ENCODE measurements at places on chromosomes 3 and 15.

- DNase-seq = peak; percentile 50
These were observed 23.0 kb downstream of the TLNRD1 start for GRCh38 chr15:81023483-81024264.

DNA sequence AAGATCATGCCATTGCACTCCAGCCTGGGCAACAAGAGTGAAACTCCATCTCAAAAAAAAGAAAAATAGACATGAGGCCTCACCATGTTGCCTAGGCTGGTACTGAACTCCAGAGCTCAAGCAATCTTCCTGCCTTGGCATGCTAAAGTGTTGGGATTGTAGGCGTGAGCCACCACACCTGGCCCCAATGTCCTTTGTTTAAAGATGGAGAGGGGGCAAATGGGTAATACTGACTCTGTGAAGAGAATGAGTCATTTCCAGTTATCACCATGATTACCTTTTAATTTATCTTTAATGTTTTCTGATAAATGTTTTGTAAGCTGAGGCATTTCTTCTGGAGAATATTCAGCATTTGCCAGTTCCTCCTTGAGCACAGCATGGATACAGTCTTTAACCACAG lies 2.2 kb downstream of the DYNLT2B start:
- no peak for DNase-seq

DNA sequence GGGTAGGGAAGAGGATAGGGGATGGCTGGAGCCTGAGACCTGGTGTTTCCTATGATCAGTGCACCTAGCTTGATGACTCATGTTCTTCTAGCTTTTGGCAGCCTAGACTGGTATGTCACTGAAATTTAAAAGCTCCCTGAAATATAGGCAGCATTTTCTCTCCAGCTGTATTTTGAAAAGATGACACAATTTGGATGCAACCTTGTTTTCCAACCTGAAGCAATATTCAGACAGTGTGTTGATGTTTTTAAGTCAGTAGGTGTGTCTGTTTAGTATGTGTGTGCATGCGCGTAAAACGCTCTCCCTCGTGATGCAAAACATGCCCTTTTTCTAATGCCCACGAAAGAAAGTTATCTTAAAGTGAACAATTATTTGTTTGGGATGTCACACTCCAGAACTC lies 58.5 kb downstream of the RPL22L1 start:
- DNase-seq = no peak

DNA sequence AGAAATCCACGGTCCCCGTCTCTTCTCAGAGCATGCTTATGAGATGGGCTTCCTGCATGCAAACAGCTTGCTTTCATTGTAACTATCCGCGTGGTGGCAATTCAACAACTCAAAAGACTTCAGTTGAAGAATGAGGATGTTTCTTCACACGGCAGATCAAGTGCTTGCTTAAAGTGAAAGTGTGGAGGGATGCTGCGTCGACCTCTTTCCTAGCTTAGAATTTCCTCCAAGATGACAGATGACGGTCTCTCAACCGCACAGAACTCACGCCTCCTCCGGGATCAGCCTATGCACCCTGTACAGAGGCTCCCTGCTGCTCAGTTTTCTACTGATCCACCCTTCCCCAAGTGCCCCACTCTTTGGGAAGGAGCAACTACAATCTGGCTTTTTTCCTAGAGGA lies 47.8 kb downstream of the PCSK6 start:
- no peak for DNase-seq

- DNase-seq = no peak
These were observed 16.1 kb downstream of the PDZRN3 start for GRCh38 chr3:73608456-73609314.

DNA sequence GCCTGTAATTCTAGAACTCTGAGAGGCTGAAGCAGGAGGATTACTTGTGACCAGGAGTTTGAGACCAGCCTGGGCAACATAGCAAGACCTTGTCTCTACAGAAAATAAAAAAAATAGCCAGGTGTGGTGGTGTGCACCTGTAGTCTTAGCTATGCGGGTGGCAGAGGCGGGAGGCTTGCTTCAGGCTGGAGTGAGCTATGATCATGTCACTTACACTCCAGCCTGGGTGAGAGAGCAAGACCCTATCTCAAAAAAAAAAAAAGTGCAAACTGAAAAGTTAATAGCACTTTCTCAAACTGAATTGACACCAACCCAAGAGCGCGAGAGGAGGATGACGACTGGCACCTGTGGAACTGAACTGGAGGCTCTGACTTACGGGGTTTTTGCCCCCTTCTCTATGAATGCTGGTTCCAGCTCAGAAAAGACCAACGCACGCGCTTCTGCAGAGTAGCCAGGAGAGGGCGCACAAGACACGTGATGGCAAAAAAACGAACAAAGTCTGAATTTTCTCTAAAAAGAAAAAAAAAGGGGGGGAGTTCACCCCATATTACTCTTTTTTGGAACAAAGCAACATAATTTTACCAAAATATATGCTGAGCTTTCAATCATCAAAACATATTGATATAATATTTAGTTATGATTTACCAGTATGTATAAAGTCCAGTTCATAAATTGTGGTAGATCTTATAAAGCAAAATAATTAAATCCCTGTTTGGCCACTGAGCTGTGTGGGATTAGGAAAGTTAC lies 23.7 kb downstream of the CFAP92 start:
- no peak for DNase-seq
